ENCODE measurements at places on chromosomes 5 and 9.

GRCh38 chr5:158135682-158136179 is 276.8 kb upstream of the CLINT1 start:
- no peak for DNase-seq

DNA sequence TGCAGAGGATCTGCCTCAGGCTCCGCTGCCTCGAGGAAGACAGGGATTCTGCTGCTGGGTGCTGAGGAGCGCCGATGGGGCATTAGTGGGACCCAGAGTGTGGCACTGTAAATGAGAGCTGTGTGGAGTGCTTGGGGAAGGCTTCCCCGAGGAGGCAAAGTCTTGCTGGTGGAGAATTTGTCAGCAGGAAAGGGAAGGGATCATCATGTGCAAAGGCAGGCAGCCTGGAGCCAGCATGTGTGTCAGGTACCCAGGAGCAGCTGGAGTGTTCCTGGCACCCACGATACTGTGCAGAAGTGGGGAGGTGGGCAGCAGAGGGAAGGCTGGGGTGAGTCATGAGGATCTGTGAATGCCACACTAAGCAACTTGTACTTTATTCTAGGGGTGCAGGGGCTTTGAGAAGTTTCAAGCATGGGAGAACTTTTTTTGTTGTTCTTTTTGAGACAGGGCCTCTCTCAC is 12.3 kb downstream of the B4GALT7 start:
- DNase-seq, result no peak

- no peak for DNase-seq
Measured at GRCh38 chr9:36560771-36561170, 11.9 kb upstream of the MELK start.

DNA sequence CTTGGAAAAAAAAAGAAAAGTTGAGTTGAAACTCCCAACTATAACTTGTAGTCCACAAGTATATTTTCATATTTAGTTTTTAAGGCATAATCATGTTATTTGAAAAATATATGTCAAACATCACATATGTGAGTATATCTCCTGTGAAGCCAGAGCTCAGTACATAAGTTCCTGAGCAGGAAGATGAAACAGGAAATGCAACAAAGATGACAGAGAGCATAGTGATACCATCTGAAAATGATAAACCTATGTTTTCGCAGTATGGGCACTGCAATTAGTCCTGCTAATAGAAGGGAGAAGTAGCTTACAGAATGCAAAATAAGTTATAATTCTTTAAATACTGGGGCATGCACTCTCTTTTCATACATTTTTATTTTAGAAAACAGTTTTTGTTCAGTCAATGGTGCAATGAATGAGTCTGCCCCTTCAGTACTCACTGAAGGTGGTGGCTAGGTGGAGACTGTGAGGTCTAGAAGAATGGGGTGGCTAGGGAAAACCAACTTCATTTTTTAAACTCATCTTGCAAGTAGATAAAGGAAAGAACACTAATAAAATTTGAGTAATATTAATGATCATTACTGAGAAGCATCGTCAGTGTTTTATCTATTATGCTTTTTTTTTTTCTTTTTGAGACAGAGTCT is 54.1 kb upstream of the FYB1 start:
- DNase-seq, result no peak

DNA sequence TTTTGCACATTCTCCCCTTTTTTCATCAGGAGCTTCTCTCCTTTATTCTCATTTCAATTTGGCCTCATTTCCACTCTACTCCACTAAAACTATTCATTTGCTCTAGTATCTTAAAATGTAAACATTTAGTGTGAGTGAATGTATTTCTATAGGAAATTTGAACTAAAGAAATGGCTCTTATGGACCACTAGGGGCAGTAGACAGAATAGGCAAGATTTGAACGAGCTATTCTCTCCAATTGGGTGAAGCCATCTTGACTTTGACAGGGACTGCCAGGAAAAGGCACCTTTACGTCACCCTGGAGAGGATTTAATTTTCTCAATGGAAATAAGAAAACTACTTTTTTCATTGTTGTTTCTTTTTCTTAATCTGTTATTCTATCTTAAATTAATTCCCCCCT is 666.3 kb downstream of the DNAH5 start:
- DNase-seq, result no peak

DNA sequence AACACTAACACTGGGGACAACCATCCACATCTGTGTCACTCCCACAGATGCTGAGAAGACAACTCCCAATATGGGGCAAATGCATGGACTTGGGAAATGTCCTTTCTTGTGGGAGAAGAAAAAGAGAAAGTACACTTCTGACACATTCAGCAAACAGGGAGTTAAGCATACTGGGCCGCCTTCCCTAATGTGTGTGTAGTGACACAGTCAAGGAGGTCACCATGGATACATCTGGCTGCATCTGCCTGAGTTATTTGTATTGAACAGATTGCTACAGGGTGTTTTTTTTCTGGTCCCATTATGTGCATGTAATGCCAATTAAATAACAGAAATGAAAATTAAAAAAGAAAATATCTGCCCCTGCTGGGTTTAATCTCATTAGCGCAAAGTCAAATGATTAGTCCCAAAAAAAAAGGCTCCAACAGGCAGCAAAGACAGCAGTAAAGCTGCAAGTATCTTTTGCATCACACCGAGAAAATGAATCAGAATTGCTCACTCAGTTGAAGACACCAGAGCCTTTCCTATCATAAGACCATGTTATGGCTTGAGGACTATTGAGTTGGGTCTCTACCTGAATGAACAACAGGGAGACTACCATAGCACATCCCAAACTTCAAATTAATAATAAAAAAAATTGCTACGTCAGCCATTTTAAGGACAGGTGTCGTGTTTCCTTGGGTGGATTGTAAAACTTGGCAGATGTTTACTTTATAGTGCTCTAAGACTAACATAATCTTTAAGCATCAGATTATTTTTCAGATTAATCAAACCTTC is 395.9 kb downstream of the DTWD2 start:
- DNase-seq, result no peak

DNA sequence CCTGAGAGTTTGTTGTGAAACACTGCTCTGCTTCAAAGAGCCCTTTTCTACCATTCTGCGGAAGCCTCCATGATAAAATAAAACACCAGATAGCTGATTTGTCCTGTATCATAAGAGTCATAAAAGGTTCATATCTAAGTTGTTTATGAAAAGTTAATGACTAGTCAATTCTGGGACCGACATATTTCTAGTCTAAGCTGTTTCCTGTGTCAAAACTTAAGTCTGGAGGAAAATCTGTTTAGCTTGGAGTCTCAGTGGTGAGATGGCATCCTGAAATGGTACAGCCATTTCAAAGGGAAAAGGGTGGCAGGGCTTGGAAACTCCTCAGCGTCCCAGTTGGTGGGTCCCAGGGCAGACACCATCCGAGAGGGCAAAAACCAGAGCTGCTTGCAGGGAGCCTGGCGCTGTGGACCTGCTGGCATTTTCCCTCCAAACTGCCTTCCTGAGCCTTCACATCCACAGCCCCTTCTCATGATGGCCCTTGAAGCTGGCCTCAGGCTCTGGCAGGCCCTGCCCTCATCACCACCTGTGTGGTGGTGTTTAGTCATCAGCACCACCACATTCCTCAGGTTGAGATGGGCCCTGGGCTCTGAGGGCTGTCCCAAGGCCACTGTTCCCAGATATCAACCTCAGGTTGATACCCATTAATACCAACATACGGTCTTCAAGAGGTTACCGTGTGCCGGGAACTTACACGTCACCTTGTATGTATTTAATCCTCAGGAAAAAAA is 184.0 kb downstream of the HSPA4 start:
- DNase-seq, result no peak

DNA sequence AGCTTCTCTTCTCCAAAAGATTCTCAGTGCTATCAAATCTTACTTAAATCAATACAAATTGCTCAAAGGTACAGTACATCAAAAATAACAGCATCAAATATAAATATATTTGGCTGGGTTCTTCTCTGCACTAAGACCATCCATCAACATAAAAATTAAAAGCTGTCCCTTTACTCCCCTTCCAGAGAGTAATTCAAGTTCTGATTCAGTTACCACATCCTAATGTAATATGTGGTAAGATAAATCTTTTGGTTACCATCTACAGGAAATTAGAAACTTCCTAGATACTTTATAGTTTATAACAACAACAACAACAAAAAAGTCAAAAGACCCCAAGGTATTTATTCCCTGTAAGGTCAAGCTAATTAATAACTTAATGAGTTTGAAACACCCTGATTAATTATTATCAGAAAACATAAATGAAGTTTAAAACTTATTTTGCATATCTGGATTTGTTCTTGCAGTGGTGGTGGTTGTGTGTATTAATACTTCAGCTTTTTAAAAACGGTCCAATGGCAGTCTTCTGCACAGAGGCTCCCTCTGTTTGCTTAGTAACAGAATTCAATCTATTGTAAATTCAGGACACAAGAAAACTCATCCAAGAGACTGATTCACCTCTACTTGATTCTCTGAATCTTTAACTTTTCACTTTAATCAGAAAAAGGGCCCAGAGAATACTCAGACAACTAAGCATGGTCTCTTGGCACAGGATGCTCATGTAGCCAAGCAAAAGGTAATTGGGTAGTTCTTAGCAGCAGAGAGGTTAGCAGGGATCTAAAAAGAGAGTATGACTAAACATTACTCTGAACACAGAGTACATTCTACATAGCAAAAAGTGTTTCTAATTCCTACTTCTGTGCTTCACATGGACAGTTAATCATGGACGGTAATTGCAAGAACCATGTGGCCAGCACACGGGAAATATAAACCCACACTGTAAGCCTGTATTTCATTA is 20.1 kb downstream of the DIAPH1 start:
- no peak for DNase-seq

DNA sequence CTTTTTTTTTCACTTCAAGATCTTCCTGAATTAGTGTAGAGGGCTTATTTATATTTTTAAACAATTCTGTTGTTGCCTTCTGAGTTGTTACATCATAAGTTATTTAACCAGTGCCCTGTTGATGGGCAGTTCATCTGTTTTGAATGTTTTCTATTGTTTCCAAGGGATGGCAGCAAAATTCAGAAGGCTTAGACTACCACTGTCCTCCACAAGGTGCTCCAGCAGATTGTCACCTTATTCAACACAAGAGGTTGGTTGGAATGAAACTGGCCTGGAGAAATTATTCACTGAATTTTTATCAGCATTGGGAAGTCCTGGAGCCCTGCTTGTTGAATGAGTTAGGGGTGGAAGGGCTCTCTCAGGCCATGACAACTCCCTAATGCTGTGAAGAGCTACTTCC is 1.3 kb upstream of the KLHL9 start:
- no peak for DNase-seq

DNA sequence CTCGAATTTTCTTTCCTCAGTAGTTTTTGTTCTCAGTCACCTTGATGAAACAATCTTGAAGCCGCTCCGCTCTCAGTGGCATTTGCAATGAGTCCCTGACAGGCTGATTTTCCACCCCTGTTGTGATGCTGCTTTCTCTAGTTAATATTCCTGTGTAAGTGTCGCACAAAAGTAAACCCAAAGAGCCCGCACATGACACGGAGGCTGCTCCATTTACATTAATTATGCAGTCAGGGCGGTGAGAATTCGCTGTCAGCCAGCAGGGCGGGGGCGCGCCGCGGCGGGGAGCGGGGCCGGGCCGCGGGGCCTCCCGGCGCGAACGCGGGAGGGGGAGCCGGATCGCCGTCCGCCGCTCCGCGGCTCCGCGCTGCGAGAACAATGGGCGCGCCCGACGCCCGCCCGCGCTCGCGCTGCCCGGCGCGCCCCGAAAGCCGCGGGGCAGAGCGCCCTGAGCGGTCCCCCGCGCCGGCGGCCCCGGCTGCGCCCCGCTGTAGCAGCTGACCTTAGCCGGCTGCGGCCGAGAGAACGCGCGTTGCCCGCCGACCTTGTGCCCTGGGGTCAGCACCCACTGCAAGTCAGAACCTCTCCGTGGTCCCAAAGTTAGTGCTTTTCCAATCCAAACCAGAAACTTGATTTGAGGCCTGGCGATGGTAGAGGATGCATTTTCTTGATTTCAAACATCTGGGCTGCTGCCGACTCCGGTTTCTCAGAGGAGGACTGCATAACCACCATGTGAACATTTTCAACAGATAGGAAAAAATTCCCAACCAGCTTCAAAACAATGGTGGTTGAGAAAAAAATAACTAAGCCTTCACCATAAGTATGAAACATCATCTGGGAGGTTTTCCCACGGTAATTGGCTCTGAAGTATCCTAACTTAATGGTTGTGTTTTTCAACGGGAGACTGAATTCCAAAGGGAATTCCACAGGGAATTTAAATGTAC is 142.6 kb downstream of the PBX3 start:
- DNase-seq, result no peak

DNA sequence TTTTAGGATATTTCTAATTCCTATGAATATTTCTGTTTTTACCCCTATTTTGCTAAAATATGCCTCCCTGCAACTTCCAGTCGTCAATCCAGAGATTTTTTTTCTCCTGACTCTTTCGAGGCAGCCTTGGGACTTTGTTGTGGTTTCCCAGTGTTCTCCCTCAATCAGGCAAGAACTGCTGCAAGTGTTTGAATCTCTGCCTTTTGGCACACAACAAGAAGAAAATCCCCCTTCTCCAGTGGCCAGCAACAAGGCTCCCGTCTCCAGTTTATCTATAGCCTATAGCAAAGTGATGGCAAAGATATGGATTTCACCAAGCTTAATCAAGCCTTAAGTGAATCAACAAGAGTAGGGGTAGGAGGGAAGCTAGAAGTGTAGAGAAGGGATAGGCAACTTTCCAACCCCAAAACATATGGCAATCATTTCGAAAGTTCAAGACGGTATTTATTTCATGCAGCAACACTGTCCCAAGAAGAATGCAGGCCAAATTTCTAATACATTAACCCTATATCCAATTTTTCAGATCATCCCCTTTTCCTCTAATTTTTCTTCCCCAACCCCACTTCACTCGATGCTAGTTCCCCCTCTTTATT is 37.7 kb upstream of the PAPPA start:
- no peak for DNase-seq

DNA sequence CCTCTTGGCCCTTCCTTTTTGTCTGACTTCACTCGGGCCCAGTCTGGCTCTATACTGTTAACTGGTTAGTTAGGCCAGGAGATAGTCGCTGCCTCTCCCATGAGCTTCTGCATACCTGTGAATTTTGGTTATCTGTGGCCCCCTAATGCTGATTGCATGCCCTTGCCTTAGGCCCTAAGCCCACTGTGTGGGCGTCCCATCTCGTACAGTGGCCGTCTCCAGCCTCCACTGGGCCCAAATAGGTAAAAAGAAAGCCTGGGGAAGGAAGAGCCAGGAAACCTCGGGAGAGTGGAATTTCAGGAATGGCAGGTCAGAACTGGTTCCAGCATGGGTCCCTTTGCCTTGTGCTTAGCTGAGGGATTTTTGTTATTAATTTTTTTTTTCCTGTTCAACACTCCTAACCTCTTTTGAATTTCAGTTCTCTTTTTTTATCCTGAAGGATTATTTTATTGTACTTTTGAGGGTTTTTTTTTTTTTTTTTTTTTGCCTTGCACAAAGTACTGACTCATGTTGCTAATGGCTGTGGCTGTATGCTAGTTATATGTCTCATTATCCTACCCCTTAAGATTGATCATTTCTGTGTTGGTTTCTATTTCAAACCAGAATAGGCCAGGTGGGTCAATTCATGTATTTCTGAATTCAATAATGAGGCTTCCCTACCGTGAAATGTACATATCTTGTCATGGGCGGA is 3.4 kb downstream of the PRRC2B start:
- DNase-seq, result no peak

DNA sequence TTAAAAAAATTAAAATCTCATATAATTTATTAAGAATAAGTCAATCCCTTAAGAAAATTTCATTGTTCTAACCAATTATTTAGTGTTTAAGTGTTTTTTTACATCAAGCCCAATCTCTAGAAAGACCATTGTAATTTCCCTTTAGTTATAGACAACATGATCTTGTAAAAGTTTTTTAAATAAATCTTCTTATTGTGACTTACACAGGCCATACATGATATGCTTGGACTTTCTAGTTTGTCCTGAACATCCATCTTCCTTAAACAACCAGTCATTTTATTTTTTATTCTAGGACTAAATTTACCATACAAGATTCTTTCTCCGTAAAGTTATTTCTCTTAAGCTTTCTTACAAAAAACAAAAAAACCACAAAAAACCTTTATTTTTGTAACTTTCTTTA is 126.5 kb upstream of the MAST4 start:
- no peak for DNase-seq

Measured in HTR-8/SVneo (cell line).